Cardiac septum (tissue), 1 donor: ENCODE measurements at places on chromosomes 5 and 9. TPM values are rescaled to one million over a fixed set of nuclear protein-coding genes. Genes with fewer than 3 reads are reported as not detected.

The TAF9 gene
- 44.2 TPM for total RNA-seq

The FOXD4L3 gene
- total RNA-seq, result not detected

The PPIP5K2 gene
- 31.1 TPM for total RNA-seq

GRCh38 chr5:532521-533242 is 8.4 kb upstream of the SLC9A3 start:
- no peak for DNase-seq

- DNase-seq, result no peak
These were observed 41.4 kb upstream of the CTNNA1 start for GRCh38 chr5:138711811-138712210.

DNA sequence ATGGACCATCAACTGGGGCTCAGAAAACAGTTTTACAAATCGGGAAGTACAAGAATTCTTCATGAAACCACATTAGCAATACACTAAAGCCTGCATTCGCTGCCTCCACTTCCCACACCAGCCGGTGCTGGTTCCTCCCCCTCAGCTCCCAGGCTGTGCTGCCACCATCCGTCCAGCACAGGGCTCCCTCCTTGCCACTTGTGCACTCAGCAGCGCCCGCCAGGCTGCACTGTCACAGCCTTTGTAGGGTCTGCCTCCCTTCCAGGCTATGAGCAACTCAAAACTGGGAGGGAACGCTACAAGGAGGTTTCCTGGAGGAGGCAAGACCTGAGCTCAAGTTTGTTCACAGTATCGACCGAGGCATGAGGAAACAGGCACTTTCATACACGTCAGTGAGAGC is 7.7 kb downstream of the MAPK9 start:
- no peak for DNase-seq

- no peak for DNase-seq
These were observed 178.2 kb downstream of the SEC61B start for GRCh38 chr9:99400184-99400731.

- DNase-seq, result no peak
These were observed 58.5 kb upstream of the GNE start for GRCh38 chr9:36316611-36317317.

- DNase-seq, result no peak
These were observed 21.8 kb upstream of the ANKH start for GRCh38 chr5:14893381-14893780.
